Neural crest cell (in vitro differentiated cells): ENCODE measurements at places on chromosomes 16 and 17. TPM values are rescaled to one million over a fixed set of nuclear protein-coding genes. Genes with fewer than 3 reads are reported as not detected.
A peak's percentile ranks its signal among the peaks of the same experiment; 100 is the strongest.

DNA sequence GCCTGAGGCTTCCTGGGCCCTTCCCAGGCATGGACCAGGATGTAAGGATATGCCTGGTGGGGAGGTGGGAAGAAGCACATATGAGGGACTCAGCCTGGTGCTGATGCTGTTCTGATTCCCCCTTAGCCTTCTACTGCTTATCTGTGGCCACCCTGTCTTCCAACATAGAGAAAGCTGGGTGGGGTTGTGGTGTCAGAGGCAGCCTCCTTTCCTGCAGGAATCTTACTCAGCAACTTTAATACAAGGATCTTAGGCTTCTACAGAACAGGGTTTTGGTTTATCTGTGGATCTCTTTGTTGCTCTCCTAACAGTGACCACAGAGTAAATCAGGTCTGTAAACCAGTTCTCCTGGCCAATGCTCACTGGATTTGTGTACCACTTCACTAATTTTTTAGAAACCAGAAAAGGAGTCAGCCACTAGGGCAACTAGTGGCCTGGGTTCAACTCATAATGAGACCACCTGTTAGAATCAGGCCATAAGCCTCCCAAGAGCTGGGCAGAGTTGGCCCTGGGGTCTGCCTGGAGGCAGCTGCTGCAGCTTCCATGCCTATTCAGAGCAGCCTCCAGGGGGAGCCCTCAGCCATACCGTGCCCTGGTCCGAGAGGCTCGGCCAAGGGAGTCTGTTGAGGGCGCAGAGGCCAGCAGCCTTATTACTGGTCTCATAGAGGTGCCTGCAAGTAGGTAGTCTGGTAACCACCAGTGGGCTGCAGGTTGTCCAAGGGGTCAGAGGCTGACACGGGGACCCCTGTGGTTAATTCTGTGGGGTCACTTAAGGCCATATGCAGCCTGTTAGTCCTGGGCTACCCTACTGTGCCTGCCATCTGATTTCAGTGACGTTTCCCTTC, 7.1 kb downstream of the HAS3 start:
- DNase-seq: peak; percentile 77

NFAT5 gene
- 25.6 and 28.8 TPM in 2 replicates for total RNA-seq

DNA sequence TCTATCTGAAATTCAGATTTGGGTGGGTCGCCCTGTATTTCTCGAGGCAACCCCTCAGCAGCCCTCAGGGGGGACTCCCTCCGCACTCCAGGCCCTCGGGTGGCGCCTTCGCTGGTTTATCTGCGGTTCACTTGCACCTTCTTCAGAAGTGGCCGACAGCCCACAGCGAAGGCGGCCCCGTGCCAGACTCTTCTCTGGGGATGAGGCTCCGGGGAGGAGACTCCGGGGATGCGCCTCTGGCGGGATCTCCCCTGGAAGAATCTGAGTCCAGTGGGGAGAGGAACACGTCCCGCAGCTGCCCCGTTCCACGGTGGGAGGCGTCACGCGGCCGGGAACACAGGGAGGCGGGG, 63.9 kb upstream of the DNAJA2 start:
- DNase-seq: no peak

DNA sequence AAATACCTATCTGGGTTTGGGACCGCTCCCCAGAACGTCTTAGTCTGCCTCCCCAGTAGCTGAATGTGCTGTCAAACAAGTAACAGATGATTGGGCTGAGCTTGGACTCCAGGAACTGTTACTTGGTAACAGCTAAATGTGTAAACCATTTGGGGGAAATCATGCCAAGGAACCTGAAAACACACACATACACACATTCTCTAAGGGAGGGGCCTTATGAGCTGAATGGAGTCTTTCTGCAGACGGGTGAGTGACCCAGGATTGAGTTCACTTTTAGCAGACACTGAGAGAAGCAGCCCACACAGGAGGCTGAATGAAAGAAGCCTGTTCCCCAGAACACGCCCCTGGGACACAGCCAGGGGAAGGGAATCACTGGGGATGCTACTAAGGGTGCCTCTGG, 1.6 kb downstream of the ACLY start:
- DNase-seq: no peak

GPR139 gene
- not detected in 2 replicates for total RNA-seq

GRCh38 chr16:63876103-63876502, 1245.8 kb downstream of the CDH11 start:
- no peak for DNase-seq

DNA sequence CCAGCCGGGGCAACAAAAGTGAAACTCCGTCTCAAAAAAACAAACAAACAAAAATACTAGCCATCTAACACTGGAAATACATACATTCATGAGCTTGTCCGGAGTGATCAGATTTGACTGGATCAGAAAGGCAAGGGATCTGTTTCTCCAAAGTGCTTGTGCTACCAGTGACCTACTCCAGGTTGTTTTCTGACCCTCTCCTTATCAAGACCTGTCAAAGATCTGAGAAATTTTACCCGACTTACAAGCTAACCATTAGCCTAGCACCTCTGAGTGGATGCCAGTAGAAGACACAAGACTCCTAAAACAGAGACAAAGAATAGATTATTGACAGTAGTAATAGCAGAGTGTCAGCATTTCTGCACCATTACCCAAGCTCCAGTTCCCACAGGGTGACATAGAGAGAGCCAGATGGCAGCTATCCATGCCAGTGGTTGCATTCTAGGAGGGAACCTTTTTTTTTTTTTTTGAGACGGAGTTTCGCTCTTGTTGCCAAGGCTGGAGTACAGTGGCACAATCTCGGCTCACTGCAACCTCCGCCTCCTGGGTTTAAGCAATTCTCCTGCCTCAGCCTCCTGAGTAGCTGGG, 9.8 kb downstream of the ASPA start:
- no peak for DNase-seq

GCGR gene
- not detected in 2 replicates for total RNA-seq

OTOP3 gene
- not detected in 2 replicates for total RNA-seq

ZNF267 gene
- total RNA-seq: 13.6 and 15.0 TPM in 2 replicates

GRCh38 chr17:75313941-75314551, 24.8 kb upstream of the SLC25A19 start:
- DNase-seq: no peak
